ENCODE measurements at places on chromosomes 4 and X.
A peak's percentile ranks its signal among the peaks of the same experiment; 100 is the strongest.

- no peak for DNase-seq
Measured at GRCh38 chr4:170088716-170089115, 1.0 kb downstream of the AADAT start.

DNA sequence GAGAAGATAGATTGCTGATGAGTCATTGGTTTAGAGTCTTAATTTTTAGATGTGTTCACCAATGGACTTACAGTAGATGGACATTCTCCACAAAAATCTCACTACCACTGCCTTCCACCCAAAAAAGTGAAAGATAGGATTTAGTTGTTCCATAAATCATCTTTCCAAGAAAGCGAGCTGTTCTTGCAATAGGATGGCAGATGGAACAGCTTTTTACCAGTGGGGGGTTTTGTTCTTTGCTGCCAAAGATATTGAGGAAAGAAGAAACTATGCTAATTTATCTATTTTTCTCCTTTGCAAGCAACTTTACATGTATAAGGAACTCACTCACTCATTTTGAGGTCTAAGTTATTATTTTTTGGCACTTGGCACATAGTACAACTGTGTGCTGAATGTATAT, 109.5 kb downstream of the ADGRL3 start:
- DNase-seq: no peak

DNA sequence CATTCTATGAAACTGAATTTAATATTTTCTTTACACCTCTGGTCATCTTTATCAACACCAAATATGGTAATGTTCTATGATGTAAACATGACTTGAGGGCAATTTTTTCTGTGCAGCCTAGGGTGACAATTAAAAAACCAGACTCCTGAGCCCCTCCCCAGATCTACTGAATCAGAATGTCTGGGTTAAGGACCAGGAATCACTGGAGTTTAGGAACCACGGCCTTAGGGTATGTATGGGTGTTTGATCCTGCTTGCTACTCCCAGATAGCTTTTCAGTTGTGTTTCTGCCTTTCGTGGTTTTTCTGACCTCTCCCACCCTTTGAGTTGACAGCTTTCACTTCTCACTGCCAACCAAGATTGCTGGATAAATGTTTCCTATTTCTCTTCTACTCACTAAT, 332.2 kb downstream of the DHX15 start:
- no peak for DNase-seq

GRCh38 chr4:154399259-154399974, 92.2 kb downstream of the DCHS2 start:
- no peak for DNase-seq

GRCh38 chr4:107299646-107300045, 263.5 kb upstream of the DKK2 start:
- DNase-seq: no peak

DNA sequence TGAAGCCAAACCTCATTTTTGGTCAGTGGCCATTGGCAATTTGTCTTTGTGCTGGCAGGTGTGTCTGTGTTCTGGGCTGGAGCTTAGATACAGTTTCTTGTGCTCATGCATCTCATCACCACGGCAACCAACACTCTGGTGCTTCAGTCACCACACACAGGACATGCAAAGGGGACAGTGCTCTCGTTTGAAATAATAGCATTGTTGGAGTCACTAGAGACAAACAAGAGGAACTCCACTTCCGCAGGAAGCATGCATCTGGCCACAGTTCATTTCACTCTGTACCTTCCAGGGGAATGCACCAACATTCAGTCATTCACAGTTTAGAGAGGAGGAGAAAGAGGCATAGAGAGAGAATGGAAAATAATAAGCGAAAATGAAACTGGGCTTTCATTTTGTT, 267.4 kb downstream of the ANK2 start:
- peak; percentile 4 for DNase-seq

- DNase-seq: no peak
Measured at GRCh38 chr4:17688011-17688441, 73.6 kb downstream of the MED28 start.

DNA sequence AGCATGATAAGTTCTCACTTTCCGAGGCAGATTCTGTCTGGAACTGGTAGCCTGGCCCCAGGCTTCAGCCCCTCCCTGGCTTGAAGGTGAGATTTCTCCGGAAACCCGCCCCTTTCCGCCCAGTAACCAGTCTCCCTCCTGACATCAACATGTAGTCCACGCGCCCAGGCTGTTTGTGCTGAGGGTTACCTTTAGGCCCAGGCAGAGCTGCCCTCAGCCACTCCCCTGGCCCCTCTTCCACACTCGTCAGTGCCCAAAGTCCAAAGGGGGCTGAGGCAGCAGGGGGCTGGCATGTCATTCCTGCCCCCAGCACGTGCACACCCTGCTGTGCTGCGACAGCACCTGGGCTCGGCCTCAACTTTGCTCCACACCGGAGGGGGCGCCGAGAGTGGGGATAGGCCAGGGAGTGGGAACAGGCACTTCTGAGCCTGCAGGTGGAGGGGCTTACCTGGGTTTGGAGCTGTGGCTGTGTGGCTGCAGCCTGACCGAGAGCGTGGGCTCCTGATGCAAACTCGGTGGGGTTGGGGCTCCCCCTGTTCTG, 69.5 kb upstream of the ANK2 start:
- DNase-seq: no peak

DNA sequence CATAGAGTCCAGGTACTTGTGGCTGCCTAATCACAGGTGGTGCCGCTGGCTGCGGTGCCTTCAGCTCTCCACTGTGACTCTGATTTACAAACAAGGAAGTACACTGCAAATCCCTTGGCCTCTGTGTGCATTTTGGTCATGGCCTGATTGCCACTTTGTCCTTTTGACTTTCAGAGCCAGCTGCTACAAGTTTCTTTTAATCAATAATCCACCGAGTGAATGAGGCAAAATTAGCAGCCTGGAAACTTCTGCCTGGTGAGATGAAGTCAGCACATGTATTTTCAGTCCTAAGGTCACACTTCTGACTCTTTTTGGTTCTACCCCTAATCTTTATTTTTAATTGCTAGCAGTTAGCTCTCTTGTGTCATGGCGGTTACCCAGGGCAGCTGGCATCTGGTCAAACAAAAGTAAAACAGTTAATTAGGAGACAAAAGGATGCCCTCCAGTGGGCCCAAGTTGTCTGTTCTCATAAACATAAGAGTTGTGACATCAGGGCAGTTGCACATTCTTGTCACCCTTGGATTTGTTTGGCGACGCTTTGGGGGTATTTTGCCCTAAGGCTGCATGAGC, 62.3 kb upstream of the LNX1 start:
- peak; percentile 88 for DNase-seq

DNA sequence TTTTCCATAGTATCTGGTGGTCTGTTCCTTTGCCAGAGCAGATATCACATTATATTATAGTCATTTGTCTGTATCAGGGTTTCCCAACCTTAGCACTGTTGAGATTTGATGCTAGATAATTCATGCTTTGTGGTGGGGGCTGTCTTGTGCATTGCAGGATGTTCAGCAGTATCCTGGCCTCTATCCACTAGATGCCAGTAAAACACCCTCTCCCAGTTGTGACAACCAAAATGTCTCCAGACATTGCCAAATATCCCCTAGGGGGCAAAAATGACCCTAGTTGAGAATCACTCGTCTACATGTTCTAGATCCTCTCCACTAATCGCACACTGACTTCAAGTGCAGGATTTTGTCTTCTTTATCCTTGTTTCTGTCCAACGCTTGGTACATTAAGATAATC, 160.8 kb downstream of the FANCB start:
- no peak for DNase-seq

DNA sequence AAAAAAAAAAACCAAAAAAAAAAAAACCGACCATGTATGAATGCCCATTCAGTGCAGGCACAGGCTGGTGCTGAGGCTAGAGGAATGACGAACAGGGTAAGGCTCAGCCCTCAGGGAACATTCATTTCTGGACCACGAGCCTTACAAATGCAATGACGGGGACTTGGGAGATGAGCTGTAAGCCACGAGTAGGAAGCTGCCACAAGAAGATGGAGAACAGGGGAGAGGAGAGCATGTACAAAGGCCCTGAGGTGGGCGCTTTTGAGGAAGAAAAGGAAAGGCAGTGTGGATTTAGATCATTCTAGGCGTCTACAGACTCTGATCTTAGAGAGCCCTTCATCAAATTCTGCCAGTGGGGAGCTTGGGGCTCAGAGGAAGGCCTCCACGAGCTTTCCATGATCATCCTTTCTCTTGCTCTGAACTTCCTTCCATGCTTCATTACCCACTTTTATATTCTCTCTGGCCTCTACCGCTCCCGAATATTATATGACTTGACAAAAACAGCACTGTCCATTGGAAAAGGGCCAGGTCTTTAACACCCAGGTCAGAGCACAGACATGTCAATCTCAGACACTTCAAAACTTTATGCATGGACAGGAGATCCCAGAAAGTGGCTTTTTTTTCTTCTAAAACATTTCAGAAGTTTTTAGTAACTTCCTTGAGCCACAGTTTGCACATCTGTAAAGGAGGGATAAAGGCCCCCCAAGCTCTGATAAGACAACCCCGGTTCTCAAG, 3.3 kb upstream of the ZNF518B start:
- no peak for DNase-seq

DNA sequence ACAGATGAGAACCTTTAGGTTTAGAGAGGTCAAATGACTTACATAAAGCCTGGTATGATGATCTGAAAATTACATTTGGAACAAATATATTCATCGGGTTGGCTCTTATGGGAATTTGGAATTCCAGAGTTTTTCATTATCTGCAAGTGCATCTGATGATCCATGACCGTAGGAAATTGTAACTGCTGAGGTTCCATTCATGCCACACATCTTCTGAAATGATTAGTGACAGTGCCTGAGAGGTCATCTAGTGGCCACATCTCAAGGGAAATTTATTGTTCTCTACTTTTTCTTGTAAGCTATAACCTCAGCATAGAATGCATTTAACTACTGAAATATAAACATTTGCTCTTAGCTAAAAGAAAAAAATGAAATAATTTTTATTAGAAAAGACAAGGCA, 105.8 kb upstream of the NWD2 start:
- DNase-seq: no peak

GRCh38 chrX:636981-637659, 6.5 kb downstream of the SHOX start:
- no peak for DNase-seq

GRCh38 chrX:56600141-56600540, 36.7 kb downstream of the UBQLN2 start:
- DNase-seq: no peak

DNA sequence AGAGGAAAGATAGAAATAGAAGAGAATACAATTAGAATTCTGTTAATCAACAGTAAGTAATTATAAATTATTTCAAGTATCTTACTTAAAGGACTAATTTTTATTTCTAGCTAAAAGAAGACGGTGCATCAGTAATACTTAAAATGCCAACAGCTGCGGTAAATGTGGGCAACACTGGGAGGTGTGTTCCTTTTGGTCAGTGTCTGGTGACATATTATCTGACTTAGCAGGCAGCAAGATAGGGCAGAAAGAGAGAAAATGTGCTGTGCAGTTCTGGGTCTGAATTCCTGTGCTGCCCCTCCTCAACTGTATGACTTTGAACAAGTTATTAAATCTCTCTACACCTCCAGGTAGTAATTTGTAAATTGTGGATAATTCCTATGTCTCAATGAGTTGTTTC, 120.6 kb downstream of the ZNF827 start:
- no peak for DNase-seq

- DNase-seq: no peak
Measured at GRCh38 chr4:38306482-38307071, 346.4 kb downstream of the PTTG2 start.

GRCh38 chr4:15416357-15417232, 11.2 kb upstream of the C1QTNF7 start:
- DNase-seq: no peak

All from DMS153 (cell line).